Karpas-422 (cell line): ENCODE measurements at places on chromosomes 6 and 20.

DNA sequence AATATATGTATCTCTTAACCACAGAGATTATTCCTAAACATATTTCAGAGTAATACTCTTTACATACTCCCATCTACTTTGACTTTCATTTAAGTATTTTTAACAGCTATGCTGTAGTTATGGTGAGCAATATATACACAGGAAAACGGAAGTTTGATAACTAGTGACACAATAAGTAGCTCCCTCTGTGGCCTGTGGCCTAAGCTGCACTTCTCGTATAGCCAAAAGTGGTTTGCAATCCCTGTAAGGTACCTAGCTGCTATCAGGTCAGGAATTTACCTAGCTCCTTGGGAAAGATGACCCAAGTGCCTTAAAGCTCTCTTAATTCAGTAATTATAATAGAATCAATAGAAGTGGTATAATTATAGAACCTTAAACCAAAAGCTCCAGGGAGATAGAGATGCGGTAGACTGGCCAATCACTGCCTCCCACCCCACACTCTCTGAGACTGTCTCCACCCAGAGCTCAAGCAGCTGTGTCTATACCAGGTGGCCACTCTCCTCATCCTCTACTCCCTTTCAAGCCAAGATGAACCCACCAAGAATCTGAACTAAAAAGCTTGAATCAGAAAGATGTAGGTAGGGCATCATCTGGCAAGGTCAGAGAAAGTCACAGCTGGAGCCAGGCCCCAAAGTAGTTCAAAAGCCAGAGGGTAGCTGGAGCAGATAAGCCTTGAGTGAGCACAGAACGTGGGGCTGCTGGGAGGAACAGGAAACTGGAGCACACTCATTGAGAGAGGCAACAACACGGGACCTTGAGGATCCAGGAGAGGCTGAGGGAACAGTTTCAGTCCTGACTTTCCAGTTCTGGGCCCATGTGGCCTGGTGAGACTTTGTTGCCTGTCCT, 84.9 kb upstream of the ASF1A start:
- DNase-seq, result peak; percentile 83

DNA sequence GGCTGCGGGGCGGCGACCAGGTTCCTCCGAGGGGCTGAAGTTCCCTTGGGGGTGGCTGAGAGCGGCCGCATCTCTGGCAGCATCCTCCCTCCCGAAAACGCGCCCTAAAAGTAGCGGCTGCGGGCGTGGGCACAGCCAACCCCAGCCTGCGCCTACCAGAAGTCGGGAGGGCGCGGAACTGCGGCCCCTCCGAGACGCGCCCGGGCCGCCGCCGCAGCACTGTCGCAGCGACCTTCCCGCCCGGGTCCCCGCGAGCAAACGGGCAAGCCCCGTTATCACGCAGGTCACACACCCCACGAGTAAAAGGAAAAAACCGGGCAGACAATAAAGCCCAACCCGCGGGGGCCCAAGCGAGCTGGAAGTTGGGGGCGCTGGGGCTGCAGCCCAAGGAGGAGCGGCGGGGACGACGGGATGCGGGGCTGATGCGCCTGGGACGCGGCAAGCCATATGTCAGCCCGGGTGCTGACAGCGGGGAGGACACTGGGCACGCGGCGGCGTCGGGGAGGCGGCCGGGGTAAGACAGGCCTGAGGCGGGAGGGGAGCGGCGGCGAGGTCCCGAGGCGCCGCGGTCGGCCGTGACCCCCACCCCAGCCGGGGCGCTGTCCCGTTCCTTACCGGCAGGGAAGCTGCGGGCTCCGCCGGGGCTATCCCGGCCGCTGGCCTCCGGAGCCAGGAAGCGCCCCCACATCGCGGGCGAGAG, 659 bp downstream of the CEP85L start:
- DNase-seq, result peak; percentile 45

DNA sequence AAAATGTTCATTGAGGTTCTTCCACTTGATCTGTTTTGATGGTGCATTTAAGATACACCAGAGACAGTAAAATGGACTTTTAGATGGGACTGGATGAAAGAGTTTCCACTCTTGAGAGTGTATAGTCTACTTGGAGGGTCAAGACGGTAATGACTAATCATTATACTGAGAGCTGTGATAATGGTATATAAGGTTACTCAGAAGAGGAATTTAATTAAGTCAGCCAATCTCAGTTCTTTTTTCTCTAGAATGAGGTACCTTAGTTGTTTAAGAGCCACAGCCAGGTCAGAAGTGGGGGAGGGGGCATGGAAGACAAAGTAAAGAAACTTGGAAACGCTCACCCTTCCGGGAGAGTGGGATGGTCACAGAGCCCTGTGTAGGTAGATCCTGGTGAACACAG, 123.9 kb downstream of the MAP3K4 start:
- DNase-seq, result no peak

DNA sequence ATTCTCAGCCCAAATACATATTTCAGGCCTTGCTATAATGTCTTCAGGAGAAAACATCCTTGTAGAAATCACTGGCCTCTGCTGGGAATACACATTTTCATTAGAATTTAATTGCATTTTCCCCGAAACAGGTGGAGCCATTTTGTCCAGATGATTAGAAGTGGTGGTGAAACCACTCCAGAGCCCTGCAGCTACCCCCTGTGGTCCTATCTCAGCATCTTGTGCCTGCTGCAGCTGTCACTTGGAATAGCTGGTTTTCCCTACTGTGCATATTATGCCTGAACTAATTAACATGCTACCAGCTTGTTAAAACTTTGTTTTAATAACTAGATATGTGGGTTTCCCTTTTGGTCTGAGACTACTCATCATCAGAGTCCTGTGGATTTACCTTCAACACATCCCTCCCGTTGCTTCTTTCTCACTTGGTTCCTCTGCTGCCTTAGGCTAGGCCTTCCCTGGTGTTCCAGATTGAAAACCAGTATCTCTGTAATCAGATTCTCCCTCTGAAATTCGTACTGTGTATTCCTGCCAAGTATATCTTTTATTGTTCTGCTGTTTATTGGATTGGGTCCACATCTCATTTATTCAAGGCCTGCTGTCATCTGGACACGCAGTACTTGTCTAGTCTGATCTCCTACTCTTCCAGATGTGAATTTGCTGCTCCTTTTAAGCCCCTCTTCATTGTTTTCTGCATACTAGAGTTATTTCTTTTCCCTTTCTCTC, 15.2 kb downstream of the DNAH8 start:
- DNase-seq, result no peak

- DNase-seq, result no peak
These were observed 207.5 kb upstream of the HS3ST5 start for GRCh38 chr6:114550316-114550715.

DNA sequence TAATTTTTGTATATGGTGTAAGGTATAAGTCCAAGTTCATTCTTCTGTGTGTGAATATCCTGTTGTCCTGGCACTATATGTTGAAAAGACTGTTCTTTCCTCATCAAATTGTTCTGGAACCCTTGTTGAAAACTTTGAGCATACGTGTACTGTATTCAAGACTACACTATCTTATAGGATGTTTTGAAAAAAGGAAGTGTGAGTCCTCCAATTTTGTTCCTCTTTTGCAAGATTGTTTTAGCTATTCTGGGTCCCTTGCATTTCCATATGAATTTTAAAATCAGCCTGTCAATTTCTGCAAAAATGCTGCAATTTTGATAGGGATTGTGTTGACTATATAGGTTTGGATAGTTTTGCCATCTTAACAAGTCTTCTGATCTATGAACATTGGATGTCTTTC, 195.2 kb downstream of the BACH2 start:
- peak; percentile 52 for DNase-seq

DNA sequence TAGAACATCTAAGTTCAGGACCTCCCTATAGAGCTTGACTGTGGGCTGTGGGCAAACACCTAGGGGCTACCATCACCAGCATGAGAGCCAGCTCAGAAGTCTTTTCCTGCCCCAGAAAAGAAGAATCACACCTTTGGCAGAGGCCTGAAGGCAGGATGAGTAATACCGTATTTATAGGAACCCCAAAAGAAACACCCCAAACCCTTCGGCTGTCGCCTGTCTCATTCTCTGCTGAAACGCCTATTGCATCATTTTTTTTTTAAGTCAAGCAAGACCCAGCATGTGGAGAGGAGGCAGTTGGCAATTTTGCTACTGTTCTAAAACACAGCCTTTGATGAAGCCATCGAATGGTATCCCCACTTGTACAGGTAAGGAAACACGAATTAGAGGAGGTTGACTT, 436.4 kb downstream of the TFAP2A start:
- no peak for DNase-seq

DNA sequence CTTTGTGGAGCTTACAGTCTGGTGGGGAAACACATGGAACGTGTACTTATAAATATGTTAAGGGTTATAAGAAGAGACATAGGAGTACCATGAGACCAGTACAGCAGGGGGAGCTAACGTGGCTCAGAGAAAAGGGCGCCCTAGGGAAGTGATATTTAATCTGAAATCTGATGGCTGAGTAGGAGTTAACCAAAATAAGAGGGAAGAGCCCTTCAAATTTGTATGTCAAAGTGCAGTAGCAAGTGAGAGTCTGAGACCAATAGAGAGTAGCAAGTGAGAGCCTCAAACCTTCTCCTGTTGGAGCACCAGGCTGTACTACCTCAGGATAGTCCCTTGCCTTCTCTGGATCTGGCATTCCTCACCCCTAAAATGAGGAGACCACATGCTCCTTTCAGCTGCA, 6.1 kb upstream of the PKIG start:
- peak; percentile 95 for DNase-seq

DNA sequence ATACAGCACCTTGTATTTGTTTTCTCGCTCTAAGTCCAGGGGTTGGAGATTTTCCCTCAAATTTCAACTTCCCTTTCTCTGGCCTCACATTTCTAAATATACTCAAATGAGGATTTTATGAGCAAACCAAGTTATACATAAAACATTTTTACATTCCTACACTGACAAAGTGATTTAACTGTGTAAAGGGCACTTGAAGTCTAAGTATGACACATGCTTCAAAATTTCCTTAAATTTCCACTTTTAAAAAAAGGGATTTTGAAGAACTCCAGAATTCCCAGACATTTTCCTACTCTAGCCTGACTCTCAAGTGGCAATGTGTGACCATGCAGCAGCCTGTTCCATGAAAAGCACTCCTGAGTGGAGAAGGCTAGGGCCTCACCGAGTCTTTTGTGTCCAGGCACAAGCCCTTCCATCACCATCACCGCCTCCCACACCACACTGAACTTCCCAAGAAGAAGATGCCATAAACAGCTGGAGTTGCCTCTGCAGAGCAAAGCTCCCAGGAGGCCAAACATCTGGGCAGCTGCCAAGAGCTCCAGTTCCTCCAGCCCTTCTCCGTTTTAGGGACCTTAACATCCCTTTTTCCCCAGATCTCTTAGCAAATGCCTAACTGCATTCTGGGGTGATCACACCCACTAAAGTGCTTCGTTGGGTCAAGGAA, 68.9 kb downstream of the NCR2 start:
- DNase-seq, result no peak

DNA sequence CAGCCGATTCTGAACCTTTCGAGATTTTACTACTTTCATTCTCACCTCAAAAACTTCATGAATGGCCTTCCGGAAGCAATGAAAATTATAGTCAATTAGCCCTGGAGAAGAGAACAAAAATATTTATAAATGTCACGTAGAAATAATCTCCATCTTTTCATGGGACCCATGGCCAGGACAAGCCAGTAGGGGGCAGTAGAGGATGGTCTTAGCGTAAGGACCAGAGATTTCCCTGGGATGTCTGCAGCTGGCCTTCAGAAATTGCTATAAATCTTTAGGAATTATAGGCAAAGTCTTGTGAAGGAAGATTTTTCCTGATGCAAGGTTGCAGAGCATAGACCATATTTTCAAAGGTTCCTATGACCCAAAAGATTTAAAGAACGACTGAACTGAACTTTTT, 15.6 kb upstream of the UBE2J1 start:
- DNase-seq, result peak; percentile 85

- peak; percentile 90 for DNase-seq
These were observed 25.4 kb downstream of the SLC17A9 start for GRCh38 chr20:62977613-62978560.

DNA sequence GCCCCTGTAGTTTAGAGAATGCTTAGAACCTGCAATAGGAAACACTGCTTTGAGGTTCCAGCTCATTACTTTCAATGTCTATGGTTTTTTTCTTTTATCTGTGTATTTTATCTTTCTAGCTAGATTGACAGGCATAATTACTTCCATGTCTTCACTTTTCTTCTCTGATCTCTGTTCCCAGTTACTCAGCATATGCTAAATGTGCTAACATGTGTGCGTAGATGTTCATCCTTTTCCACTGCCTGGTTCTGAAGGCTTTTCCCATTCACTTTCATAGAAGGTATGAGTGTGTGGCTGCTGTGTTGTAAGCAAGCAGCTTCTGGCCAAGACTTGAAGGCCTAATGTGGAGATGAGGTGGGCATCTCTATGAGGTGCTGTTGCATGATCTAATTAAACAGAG, 38.9 kb downstream of the FAXC start:
- DNase-seq, result no peak

- no peak for DNase-seq
These were observed 202.3 kb downstream of the RPS12 start for GRCh38 chr6:133016631-133017030.

DNA sequence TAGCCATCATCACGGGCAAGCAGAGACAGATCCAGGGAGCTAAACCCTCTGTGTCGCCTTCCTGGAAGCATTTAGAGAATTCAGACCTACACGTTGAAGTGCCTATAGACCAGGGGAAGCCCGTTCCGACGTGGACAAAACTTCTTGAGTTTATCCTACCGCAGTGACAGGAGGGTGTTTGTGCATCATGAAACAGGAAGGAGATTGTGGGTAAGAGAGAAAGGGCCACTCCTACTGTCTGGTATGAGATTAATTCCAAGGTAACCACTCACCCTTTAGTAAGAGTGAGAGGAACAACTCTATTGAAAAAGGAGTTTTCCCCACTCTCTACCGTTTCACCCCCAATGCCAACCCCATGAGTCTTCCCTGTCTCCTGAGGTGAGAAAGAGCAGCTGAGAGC, 133.7 kb downstream of the TFAP2C start:
- no peak for DNase-seq

- no peak for DNase-seq
These were observed 49.4 kb downstream of the ERMARD start for GRCh38 chr6:169800668-169801395.
